ENCODE measurements at places on chromosomes 5 and 9. TPM values are rescaled to one million over a fixed set of nuclear protein-coding genes. Genes with fewer than 3 reads are reported as not detected.

DNA sequence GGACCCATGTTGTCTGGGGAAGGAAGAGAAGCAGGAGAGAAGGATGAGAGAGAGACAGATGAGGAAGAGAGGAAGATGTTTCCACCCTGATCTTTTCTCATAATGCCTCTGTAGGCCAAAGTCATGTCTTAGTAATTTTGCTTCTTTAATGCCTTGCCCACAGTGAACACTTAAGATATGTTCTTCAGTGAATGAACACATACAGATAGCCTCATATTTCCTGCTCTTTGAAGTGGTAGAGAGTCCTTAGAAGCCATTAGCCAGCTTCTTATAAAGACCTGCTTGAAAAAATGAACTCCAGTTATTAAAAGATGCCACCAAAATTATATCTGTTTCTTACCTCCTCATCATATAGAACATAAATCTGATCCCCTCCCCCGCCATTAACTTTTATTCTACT lies 244.4 kb downstream of the CD180 start:
- H3K4me1 ChIP-seq, result no peaks in the 10 kb centered on the region
- DNase-seq, result no peak
- no peak overlapping the region for H3K4me3 ChIP-seq
- H3K36me3 ChIP-seq, result no peaks in the 10 kb centered on the region
- no peak overlapping the region for H3K27ac ChIP-seq
- H3K27me3 ChIP-seq, result no peaks in the 10 kb centered on the region

DNA sequence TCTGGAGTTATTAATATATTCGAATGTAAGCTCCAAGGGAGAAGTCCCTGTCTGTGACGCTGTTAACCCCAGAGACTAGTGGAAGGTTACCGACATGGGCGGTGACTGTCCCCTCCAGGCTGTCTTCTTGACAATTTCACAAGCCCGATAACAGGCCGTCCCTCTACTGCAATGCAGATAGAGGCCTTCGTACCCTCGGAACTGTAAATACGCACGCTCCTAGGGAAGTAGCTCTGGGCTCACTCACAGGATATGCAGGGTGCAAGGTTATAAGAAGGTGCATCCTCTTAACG lies 680 bp upstream of the RFK start:
- no peaks in the 10 kb centered on the region for H3K27me3 ChIP-seq
- H3K4me3 ChIP-seq, result peak overlapping the region; percentile 94
- peaks cover 4% of the 10 kb centered on the region for H3K4me1 ChIP-seq
- DNase-seq, result no peak
- H3K36me3 ChIP-seq, result no peaks in the 10 kb centered on the region

Gene CMBL
- total RNA-seq, result 8.0 TPM

DNA sequence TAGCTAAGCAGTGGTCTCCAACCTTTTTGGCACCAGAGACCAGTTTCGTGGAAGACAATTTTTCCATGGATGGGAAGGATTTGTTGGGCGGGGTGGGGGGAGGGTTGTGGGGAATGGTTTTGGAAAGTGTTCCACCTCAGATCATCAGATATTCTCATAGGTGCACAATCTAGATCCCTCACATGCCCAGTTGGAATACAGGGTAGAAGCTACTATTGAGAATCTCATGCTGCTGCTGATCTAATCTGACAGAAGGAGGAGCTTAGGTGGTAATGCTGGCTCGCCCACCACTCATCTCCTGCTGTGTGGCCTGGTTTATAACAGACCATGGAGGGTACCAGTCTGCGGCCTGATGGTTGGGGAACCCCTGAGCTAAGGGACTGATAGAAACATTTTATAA lies 662.7 kb upstream of the RGMB start:
- no peak overlapping the region for H3K4me3 ChIP-seq
- no peaks in the 10 kb centered on the region for H3K27me3 ChIP-seq
- H3K36me3 ChIP-seq, result no peaks in the 10 kb centered on the region

DNA sequence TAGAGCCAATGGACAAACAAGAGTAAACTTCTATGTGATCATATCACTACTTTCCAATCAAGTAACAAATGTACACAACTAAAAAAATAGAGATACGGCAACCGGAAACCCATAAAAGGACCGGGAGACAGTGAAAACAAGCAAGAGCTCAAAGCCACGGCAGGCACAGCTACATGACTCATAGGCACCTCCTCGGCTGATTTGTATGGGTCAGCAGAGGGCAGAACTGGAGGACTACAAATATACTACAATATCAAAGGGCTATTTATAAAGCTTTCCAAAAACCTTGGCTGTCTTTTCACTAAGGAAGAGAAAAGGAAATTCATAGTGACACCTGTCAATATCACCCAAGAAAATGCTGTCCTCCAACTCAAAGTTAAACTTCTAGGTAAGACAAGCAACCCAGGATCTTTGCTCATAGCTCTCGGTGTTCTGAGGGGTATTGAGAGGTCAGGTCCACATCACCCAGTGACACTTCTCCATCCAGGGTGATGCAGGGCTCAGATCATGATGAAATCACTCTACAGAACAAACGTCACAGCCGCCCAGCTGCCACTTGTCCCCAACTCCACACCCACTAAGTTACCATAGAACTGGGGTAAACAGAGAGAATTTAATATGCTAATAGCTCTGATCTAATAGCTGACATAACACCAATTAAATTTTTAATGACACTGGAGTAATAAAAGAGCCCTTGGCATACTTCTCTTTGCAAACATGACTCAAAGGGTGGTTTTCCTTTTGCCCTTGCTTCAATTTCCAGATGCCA lies 41.3 kb downstream of the PFDN1 start:
- H3K4me3 ChIP-seq, result no peak overlapping the region
- no peak overlapping the region for H3K27ac ChIP-seq
- peaks cover 10% of the 10 kb centered on the region for H3K36me3 ChIP-seq
- H3K4me1 ChIP-seq, result peaks cover 15% of the 10 kb centered on the region

GRCh38 chr9:97761056-97761598 lies 64.0 kb upstream of the XPA start:
- no peaks in the 10 kb centered on the region for H3K4me1 ChIP-seq
- DNase-seq, result no peak
- no peaks in the 10 kb centered on the region for H3K36me3 ChIP-seq
- H3K27ac ChIP-seq, result no peak overlapping the region
- no peak overlapping the region for H3K4me3 ChIP-seq

Gene TTLL11
- total RNA-seq, result 2.9 TPM

Gene PHPT1
- 131 TPM for total RNA-seq

DNA sequence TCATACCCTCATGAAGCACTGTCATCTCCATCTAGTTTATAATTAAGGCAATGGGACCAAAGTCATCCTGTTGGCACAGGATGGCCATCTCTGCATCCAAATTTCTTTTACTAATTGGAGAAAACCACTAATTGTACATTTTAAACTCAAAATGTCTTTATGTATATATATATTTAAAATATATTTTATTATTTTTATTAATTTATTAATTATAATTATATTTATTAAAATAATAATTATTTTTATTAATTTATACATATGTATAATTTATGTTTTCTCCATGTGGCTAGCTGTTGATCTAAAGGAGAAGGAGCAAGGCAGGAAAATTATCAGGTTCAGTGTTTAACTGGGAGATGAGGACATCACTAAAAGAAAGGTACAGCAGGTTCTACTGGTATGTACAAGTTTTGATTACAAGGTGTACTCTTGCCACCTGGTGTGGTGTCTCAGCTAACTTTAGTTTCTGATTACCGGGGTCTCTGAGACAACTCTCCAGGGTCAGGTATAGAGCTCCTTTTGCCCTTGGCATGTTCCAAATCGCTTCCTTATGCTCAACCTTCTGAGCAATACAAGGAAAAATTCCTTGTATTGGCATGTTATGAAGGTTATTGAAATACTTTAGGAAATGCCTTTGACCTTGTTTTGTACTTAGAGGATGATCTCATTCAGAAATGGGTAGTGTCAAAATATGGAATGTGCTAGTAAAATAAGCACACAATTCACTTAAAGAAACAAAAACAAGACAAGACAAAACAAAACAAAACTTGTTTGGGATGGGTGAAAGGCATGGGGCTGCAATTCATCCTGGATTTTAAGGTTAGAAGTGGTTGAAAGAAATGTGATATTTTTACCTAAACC lies 79.6 kb downstream of the GHR start:
- H3K4me1 ChIP-seq, result no peaks in the 10 kb centered on the region
- no peak overlapping the region for H3K4me3 ChIP-seq
- H3K27me3 ChIP-seq, result no peaks in the 10 kb centered on the region
- no peaks in the 10 kb centered on the region for H3K36me3 ChIP-seq
- no peak overlapping the region for H3K27ac ChIP-seq
- DNase-seq, result no peak

DNA sequence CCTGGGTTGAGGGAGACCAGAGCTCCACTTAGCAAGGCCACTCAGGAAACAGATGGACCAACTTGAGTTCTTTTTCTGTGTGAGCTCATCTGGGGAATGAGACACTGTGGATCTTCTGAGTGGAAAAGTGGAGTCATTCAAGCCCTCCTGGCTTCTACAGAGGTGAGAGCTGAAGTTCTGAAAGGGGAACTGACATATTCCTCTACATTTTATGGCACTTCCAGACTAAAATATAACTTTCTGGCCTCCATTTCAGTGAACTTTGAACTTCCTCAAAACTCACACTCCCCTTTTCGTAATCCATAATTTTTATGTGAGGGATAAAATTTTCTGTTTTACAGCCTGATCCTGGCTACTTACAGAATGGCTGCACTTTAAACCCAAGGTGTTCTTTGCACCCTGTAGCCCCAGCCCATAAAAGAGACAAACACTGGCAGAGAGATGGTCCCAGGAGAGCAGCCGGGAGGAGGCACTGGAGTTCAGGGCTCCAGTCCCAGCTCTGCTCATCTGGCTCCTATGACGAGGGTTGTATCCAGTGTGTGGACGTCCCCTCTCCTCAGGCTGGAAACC lies 10.8 kb downstream of the SPAAR start:
- no peak overlapping the region for H3K4me3 ChIP-seq
- no peak for DNase-seq
- H3K27me3 ChIP-seq, result no peaks in the 10 kb centered on the region
- no peaks in the 10 kb centered on the region for H3K4me1 ChIP-seq
- no peaks in the 10 kb centered on the region for H3K36me3 ChIP-seq

DNA sequence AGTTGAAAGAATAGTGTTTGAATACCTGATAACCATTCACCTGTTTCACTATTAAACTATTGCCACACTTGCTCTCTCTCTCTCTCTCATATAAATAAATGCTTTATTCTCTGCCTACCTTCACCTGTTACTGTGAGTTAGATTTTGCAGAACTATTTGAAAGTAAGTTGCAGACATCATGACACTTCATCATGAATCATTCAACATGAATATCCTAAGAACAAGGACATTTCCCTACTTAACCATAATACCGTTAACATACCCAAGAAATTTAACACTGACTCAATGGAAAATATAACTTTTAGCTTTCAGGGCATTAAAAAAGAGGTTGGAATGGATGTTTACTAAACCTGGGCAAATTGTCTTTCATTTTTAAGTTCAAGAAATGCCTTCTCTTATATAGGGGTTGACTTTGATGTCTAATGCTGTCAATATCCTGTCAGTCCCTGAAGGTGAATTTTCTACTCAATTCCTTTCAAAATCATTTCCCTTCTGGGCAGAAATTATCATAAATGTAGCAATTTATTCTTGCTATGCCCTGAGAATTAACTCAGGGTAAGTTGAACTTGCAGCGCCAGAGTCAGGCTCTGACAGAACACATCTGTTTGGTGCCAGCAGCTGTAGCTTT lies 582.6 kb upstream of the TLE4 start:
- no peaks in the 10 kb centered on the region for H3K27me3 ChIP-seq
- no peak for DNase-seq
- no peak overlapping the region for H3K27ac ChIP-seq
- no peak overlapping the region for H3K4me3 ChIP-seq
- no peaks in the 10 kb centered on the region for H3K36me3 ChIP-seq
- H3K4me1 ChIP-seq, result no peaks in the 10 kb centered on the region

Gene KCNN2
- 0.80 TPM for total RNA-seq

Gene PAX5
- 123 TPM for total RNA-seq

- no peak for DNase-seq
- H3K27ac ChIP-seq, result no peak overlapping the region
- no peaks in the 10 kb centered on the region for H3K36me3 ChIP-seq
These were observed 1722.1 kb downstream of the MAT2B start for GRCh38 chr5:165227515-165227914.

DNA sequence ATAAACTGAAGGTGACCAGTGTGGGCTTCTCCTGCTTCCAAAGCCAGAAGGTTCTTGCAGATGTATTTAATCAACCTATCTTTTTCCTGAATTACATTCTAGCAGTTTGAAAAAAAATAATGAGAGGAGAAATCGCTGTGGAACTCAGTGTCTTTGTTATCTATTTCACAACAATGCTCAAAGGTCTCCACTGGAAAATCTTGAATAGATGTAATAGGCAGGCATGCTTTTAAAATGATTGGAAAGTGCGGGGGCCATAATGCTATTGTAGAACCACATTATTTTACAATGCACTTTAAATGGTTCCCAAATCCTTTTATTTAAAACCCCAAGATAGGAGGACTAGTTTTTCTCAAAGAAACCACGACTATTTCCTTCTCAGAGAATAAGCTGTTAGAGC lies 23.3 kb downstream of the ENC1 start:
- no peaks in the 10 kb centered on the region for H3K4me1 ChIP-seq
- no peaks in the 10 kb centered on the region for H3K36me3 ChIP-seq
- H3K27me3 ChIP-seq, result no peaks in the 10 kb centered on the region
- no peak overlapping the region for H3K4me3 ChIP-seq

DNA sequence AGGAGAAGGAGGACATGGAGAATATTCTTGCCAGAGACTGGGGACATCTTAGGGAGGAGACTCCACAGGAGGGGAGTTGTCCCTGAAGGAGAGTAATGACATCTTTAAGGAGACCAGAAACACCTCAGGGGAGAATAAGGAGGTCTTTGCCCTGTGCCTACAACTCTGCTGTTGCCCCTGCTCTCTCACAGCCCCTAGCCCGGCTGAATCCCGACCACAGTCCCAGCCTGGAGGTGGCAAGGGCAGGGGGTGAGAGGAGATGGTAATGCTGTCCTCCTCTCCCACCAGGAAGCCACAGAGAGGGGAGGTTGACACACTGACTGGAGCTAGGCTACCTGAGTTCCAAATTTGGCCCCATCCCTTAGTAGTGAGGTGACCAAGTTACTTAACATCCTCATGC lies 30.2 kb upstream of the ENHO start:
- no peak overlapping the region for H3K27ac ChIP-seq
- no peaks in the 10 kb centered on the region for H3K4me1 ChIP-seq
- no peak overlapping the region for H3K4me3 ChIP-seq
- H3K27me3 ChIP-seq, result no peaks in the 10 kb centered on the region

Gene PAEP
- not detected for total RNA-seq

GRCh38 chr5:59091965-59092364 lies 509.1 kb downstream of the RAB3C start:
- H3K4me1 ChIP-seq, result no peaks in the 10 kb centered on the region
- H3K27ac ChIP-seq, result no peak overlapping the region

Gene MYORG
- total RNA-seq, result 0.36 TPM
